ENCODE measurements at places on chromosomes 5 and 9.
A peak's percentile ranks its signal among the peaks of the same experiment; 100 is the strongest.

- no peak for DNase-seq
Measured at GRCh38 chr5:143400541-143401226, 2.8 kb downstream of the NR3C1 start.

GRCh38 chr5:168788786-168789185 lies 209.6 kb upstream of the PANK3 start:
- DNase-seq = no peak

DNA sequence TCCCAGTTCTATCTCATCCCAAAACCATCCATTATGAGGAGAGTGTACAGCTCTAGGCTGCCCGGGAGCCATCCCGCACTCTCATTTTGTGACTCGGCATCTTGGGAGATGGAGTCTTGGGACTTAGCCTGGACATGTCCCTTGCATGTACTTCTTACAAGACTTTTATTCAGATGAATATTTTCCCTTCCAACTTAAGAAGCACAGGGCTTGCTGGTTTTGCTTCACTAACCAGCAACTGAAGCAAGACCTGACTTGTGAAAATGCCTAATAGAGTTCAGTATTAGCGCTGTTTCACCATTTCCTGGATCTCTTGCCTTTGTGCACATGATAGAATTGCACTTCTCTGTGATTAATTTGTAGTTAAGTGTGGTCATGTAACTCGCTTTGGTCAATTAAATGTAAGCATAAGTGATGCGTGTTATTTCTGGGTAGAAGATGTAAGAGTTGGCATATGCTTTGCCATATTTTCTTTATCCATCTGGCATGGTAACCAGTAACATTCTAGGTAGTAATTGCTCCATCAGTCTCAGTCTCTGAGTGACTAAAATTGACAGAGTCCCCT lies 55.8 kb downstream of the PDCD1LG2 start:
- DNase-seq = no peak

GRCh38 chr9:2174306-2174705 lies 159.2 kb downstream of the SMARCA2 start:
- no peak for DNase-seq

GRCh38 chr5:172407822-172408221 lies 46.5 kb downstream of the SH3PXD2B start:
- no peak for DNase-seq

GRCh38 chr5:141359790-141360426 lies at the start of gene PCDHGB2:
Gene PCDHGB2, plus strand, starts transcription at chr5:141359994. Its CDS starts 142 bp downstream, at chr5:141360136.
- DNase-seq = peak; percentile 50

- no peak for DNase-seq
Measured at GRCh38 chr5:68170826-68171558, 44.6 kb upstream of the PIK3R1 start.

DNA sequence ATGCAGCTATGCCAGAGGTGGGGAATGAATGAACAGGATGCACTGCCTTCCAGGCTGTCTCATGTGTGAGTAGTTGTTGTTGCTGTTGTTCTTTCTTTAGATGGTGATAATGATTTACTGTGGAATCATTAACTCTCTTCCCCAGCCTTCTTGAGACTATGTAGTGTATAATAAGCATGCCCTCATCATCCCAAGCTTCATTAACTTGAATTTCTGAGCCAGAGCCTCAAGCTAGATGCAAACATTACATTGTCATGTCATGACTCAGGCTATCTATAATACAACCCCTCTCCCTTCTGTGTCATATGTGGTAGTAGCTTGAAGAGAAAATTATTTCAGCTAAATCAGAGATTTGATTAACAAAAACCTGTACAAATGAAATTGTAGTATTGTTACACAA lies 10.0 kb upstream of the ADAMTSL1 start:
- no peak for DNase-seq

GRCh38 chr9:89498852-89499480 lies 1.1 kb upstream of the SEMA4D start:
- no peak for DNase-seq

- DNase-seq = no peak
Measured at GRCh38 chr5:14848385-14848784, 23.2 kb downstream of the ANKH start.

DNA sequence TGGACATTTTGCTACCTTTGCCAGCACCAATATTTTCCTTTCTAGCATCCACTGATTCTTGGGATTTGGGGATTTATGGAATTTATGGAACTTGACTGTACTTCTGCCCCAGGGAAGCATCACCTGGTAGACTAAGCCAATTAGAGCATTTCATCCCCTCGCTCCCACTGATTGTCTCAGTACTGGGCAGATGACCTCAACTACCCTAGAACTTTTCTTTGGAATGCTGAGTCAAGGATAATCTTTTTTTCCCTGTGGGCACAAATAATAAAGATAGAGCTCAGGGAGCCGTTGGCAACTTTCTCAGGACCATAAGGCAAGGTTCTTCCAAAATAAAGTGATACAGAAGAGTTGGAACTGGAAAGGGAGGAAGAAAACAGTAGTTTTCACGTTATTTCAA lies 438.4 kb downstream of the PLK2 start:
- no peak for DNase-seq

- no peak for DNase-seq
Measured at GRCh38 chr5:140741967-140742366, 41.7 kb downstream of the ZMAT2 start.

Data from H9 (cell line).